Liver (tissue), 10 donors: ENCODE measurements at places on chromosomes 3 and 15. TPM values are rescaled to one million over a fixed set of nuclear protein-coding genes. Genes with fewer than 3 reads are reported as not detected.

TPRG1 gene
- total RNA-seq: 1.0 TPM

DNA sequence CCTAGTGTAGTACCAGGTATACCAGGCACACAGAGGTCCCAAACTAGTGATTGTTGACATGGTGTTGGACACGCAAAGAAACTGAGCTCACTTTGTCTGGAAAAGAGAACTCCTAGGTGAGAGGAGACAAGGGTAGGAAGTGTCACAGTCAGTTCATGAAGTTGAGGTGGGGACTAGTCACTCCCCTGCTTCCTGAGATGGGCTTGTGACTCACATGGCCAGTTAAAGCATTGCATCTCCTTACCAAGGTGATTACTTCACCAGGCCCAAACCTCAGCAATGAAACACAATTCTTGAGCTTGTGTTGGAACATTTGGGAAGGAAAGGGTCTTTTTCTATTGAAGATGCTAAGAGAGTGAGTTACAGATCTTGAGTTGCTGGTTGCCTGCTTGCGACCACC, 49.2 kb upstream of the RAD18 start:
- DNase-seq: no peak

DNA sequence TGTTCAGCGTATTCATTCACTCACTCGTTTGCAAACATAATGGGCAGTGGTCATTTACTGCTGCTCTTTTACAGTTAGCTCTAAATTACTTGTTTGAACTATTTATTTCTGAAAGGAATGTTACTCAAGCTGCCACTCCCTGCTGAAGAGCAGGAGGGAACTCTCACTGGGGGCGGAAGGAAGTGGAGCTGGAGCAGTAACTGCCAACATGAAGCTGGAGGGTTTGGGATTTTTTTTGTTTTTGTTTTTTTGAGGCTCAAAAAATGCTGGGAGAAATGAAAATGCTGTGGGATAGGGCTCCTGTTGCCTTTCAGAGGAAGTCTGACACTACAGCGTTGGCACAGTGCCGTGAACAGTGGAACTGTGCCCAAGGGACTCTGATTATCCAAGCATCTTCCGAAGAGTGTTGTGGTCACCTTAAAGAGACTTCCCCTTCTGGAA, 44.1 kb downstream of the SENP2 start:
- no peak for DNase-seq

CD80 gene
- total RNA-seq: 1.0 TPM

CDCP1 gene
- total RNA-seq: 0.67 TPM
